ENCODE measurements at places on chromosomes 7 and 10. TPM values are rescaled to one million over a fixed set of nuclear protein-coding genes. Genes with fewer than 3 reads are reported as not detected.

DNA sequence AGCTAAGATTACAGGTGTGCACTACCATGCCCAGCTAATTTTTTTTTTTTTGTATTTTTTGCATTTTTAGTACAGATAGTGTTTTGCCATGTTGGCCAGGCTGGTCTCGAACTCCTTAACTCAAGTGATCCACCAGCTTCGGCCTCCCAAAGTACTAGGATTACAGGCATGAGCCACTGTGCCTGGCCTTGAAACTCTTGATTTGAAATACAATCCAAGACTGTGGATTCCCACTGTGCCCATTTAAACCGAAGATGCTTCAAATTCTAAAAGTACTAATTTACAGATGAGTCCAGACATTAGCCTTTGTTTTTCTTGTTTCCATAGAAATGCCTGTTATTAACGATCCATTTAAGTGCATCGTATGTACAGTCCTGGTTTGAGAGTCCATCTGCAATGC, 130.9 kb downstream of the CACNA2D1 start:
- DNase-seq: no peak

- DNase-seq: no peak
These were observed 7.9 kb downstream of the STMP1 start for GRCh38 chr7:135670179-135670578.

- no peak for DNase-seq
These were observed 295.5 kb downstream of the AHR start for GRCh38 chr7:17593819-17594419.

DNA sequence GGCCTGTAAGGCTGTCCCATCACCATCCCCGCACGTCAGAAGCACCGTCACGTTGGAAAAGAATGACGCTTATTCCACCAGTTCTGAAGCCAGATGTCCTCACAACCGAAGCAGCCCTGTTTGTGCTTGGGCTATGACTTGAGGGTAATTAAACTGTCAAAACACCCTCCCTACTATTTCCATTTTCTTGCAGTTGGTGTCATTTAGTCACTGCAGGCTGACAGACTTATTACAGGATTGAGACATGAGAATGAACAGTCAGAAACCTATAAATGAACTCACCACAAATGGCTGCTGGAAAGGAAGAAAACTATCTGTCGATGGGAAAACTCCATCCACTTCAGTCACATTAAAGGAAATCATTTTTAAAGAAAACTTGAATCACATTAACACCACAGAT, 85.3 kb downstream of the VOPP1 start:
- no peak for DNase-seq

- no peak for DNase-seq
These were observed 12.6 kb downstream of the GHRHR start for GRCh38 chr7:30976381-30976780.

GRCh38 chr10:51300617-51301304, 226.5 kb downstream of the PRKG1 start:
- DNase-seq: no peak

PLAU gene
- 0.45 TPM for polyA plus RNA-seq

KLF14 gene
- not detected for polyA plus RNA-seq

GSTK1 gene
- polyA plus RNA-seq: 96.2 TPM

NYAP1 gene
- polyA plus RNA-seq: 0.46 TPM
